NCI-H1694 (cell line): ENCODE measurements at places on chromosomes 4 and X.

DNA sequence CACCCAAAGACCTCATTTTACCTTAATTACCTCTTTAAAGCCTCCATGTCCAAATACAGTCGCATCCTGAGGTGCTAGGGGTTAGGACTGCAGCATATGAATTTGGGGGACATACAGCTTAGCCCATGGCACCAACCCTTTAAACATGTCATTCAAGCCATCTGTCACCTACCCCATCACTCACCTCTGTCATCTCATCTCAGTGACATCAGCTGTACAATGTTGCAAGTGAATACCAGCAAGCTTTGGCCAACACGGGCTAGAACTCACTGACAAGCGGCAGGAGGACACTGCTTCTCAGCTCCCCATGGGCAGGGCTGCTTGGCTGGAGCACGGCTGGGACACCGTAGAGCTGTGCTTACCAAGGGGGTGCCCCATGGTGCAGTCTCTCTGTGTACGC lies 107.5 kb downstream of the STK32B start:
- DNase-seq: no peak

DNA sequence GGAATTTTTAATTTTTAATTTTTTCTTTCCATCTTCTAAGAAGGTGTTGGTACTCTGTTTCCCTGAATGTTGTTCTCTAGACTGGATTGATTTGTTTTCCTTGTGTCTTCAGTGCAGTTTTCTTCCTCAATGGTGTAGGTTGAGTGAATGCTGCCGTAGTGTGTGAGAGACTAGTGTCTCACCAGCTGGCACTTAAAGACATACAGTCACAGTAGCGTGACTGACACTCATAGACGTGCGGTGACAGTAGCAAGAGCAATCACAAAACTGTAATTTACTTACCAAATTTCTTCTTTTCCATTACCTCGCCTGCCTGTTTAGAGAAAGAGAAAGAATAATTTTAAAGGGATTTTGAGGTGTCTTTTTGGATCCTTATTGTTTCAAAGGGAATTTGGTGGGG lies 21.4 kb upstream of the PGM2 start:
- no peak for DNase-seq

DNA sequence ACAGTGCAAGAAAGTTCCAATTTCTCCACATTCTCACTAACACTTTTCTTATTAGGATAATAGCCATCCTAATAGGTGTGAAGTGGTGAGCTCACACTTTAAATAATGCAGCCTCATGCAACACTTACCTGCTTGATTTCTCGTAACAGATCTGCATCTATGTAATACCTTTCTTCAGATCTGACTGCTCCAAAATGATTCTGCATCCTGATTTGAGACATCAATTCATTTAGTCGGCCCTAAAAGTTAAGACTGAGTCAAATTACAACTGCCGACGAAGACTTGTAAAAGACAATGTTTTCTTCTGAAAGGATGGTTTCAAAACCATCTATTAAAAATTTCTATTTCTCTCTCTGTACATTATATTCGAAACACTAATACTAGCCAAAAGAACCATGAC lies 30.7 kb downstream of the NUP54 start:
- no peak for DNase-seq

DNA sequence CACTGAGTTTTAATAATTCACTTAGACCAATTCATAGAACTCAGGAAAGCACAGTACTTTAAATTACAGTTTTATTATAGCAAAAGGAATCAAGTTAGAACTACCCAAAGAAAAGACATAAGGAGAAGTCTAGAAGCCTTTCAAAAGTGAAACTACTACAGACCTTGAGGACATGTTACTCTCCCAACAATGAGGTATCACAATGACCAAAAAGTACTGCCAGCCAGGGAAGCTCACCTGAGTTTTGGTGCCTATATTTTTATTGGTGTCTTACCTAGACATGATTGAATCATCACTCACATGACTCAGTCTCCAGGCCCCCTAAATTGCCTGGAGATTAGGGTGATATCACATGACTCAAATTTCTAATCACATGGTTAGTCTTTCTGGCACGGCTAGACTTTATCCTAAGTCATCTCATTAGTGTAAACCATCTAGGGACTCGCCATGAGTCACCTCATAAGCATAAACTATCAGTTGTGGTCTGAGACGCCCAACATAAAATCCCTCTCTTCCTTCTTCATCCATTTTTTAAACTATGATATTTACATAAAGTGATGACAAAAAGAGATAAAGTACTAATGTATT lies 372.3 kb downstream of the TMA16 start:
- no peak for DNase-seq

DNA sequence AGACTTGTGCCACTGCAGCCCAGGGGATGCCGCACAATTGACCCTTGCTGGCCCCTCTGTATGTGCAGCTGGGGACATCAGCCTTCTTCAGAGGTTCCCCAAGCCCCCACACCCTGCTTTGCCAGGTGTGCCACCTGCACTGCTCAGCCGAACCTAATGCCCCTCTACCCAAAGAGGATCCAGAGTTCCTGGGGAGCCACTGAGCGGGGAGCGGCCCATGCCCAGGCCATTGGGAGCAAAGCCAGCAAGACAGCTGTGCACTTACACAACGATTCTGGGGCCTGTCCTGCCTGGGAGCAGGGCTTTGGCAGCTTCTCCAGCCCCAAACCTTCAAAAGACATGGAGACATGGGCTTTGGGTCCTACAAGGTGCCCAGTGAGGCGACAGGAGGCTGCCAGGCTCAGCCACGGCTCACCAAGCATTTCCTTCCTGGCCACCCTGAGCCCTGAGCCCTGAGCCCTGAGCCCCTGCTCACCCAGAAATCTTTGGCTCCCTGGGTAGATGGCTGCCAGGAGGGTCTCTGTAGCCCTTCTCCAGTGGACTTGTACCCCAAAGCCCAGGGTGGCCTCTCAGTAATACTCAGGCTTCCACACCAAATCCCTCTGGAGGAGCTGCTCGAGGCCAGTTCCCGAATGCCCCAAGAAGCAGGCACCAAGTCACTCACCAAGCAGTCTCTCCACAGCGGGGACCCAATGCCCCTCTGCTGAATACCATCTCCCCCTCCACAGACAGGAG lies 13.0 kb downstream of the PNMA6E start:
- no peak for DNase-seq

DNA sequence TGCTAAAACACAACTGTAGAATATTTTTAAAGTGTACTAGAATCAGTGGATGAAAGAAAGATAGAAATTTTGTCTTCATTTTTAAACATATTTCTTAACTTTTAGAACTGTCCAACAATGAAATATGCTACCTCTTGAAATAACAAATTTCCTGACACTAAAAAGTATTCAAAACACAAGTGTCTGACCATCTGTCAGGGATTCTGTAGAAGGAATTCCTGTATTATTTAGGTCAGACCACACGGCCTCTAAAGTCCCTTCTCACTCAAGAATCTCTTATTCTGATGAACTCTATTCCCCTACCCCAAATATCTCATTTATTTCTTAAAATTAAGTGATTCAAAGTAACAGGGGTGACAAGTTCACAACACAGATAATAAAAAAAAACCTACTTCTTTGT lies 99.1 kb downstream of the MAML3 start:
- no peak for DNase-seq

DNA sequence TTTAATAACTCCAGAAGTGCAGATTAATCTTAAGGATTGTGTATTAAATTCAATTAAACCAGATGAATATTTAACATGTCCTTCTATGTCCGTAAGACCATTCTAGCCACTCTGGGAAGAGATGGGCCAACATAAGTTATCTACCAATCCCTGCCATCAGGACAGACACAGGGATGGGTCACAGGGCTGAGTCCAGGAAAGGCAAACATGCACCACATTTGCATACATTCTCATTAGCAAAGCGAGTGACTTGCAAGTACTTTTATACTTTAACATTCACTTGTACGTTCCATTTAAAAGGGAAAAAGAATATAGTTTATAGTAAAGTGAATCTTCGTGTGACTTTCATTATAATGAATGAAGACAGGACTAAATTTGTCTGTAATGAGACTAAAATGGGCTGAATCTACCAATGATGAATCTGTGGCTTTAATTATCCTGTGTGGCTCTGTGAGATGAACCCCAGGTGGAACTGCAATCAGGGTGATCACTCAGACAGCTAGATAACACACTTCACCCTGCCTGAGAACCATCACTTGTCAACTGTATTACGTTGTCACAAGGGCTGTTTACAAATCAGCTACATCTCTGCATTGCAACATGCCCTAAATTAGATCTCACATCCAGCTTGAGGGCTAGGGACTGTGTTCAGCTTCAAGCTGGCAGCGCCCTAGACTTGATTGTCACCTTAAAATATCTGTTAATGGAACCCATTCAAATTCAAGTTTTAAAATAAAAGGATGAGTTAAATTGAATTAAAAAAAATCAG lies 77.2 kb downstream of the SH3KBP1 start:
- no peak for DNase-seq

DNA sequence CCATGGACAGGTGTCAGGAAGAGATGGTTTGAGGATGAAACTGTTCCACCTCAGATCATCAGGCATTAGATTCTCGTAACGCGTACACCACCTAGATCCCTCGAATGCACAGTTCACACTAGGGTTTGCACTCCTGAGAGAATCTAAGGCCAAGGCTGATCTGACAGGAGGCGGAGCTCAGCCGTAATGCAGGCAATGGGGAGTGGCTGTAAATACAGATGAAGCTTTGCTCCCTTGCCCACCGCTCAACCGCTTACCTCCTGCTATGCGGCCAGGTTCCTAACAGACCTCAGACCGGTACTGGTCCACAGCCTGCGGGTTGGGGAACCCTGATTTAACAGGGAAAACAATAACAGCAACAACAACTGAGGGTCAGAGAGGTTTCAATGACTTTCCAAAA lies 2.0 kb upstream of the TEC start:
- DNase-seq: no peak

DNA sequence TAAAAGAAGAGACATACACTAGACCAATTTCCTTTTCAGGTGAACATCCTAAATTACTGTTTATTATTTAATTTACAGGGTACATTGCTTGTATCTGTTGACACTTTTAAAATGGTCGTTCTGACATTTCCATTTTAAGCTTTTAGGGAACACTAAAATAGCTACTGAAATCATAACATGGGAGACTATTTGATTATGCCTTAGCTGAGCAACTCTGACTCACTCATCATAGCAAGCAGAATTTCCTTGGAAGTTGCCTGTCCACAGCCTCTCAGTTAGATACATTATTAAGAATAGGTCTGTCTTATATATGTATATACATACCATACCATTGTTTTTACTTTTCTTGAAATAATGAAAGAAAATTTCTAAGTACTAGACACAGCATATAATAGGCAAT lies 22.0 kb downstream of the GUCY1B1 start:
- DNase-seq: no peak

DNA sequence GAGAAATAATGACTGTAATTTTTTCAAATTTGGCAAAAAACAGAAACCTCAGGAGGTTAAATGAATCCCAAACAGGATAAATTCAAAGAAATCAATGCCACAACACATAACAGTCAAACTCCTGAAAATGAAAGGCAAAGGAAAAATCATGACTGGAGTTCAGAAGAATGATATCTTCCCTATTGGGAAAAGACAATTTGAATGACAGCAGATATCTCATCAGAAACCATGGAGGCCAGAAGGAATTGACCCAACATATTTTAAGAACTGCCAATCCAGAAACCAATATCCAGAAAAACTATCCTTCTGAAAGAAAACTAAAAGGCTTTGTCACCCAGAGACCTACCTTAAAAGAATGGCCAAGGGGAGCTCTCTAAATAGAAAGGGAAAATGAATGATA lies 40.1 kb upstream of the MAMLD1 start:
- no peak for DNase-seq

DNA sequence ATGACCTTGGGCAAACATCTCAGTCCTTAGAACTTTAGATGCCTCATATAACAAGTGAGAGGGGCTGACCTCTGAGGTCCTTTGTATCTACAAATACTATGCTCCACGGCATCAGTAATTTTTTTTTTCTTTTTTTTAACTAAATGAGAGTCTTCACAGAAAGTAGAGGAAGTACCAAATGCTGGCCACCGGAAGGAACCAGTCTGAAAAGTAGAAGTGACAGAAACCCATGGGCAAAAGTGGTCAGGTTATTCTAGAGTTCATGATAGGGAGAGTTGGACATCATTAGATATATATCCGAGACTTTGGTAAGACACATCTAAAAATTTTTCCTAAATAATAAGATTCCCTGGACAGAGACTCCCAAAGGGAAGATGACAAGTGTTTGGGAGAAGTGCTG lies 53.7 kb downstream of the COQ2 start:
- no peak for DNase-seq

GRCh38 chr4:18213576-18214198 lies 192.1 kb upstream of the LCORL start:
- no peak for DNase-seq

- no peak for DNase-seq
Measured at GRCh38 chrX:44462850-44463249, 79.8 kb downstream of the FUNDC1 start.

DNA sequence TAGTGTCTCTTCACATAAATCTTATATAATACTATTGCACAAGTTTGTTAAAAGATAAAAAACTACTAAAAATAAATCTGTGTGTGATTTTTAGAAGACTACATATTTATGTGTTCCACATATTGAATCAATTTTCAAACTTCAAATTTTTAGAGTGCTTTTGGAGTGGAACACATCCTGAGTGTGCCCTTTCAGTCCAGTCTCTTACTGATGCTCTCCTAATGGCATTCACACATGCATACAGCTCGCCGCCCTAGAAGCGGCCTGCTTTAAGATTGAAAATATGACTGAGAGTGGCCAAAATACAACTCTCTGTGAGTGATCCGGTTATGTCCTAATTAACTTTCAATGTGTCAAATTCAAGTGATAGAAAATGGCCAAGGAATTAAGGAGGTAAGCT lies 628.8 kb downstream of the ANKRD50 start:
- no peak for DNase-seq
